ENCODE measurements at places on chromosomes 5 and 9. TPM values are rescaled to one million over a fixed set of nuclear protein-coding genes. Genes with fewer than 3 reads are reported as not detected.

GRCh38 chr5:30838936-30839496, 354.5 kb upstream of the CDH6 start:
- no peaks in the 10 kb centered on the region for H3K4me1 ChIP-seq
- no peak overlapping the region for H3K27ac ChIP-seq
- no peaks in the 10 kb centered on the region for H3K36me3 ChIP-seq
- H3K4me3 ChIP-seq: no peak overlapping the region
- H3K27me3 ChIP-seq: peaks cover 2% of the 10 kb centered on the region
- DNase-seq: no peak

- H3K4me1 ChIP-seq: no peaks in the 10 kb centered on the region
- H3K4me3 ChIP-seq: no peak overlapping the region
These were observed 1.4 kb downstream of the GRIA1 start for GRCh38 chr5:153491856-153492255.

FSTL4 gene
- not detected for polyA plus RNA-seq

DNA sequence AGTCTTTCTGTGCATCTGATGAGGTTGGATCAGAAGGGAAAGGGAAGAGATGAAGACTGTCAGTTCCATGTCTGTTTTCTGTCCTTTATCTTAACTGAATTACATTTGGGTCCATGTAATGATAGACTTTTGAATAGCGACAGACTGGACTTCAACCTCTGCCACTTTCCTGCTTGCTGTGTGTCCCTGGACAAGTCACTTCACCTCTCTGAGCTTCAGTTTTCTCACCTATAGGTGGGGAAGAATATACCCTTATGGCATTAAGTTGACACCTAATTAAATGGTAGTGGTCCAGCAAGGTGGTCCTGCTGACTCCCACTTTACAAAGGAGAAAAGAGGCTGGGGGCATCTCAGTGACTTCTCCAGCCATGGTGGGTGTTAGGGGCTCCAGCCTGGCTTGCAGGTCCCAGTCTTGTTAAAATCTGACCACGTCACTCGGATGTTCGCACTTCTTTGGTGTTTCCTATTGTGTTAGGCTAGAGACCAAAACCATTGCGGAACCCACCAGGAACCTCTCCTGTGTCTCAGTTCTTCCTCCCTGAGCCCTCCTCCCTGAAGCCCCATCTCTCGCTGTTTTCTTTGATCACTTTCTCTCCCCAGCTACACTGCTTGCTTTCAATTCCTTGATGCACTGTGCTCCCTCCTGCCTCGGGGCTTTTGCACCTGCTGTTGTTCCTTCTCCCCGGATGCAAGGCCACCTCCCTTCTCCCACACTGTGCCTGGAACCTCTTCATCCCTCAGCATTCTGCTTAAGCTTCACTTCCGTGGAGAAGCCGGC, 256.5 kb downstream of the NSG2 start:
- no peaks in the 10 kb centered on the region for H3K36me3 ChIP-seq
- H3K4me3 ChIP-seq: no peak overlapping the region
- no peaks in the 10 kb centered on the region for H3K27me3 ChIP-seq
- no peak for DNase-seq
- no peak overlapping the region for H3K27ac ChIP-seq
- H3K4me1 ChIP-seq: no peaks in the 10 kb centered on the region

GPR21 gene
- polyA plus RNA-seq: not detected

DNA sequence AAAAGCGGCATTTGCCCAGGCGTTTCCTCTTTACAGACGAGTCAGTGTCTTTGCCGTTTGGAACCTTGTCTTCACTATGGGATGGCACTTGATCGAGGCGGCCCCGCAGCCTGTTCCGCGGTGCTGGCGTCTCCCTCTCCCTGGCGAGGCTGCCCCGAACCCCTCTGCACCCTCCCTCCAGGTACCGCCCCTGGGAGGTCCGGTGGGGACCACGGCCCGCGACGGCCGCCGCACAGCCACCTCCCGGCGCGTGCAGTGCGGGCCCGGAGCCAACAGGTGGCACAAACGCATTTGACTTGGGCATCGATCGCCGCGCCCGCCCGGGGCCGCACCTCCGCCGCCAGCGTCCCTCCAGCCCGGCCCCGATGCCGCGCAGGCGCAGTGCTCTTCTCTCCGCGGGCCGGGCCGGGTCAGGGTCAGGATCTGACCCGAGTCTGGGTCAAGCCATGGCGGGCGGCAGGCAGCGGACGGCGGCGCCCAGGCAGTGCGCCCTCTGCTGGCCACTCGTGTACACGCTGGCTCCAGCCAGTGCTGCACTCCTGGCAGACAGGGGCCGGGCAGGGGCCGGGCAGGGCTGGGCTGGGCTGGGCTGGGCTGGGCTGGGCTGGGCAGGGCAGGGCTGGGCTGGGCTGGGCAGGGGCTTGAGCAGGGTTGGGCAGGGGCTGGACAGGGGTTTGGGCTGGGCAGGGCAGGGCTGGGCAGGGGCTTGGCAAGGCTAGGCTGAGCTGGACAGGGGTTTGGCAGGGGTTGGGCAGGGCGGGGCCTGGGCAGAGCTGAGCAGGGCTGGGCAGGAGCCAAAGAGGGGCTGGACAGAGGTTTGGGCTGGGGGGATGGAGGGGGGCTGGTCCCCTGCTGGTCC, 155.8 kb upstream of the IRX4 start:
- H3K4me1 ChIP-seq: no peaks in the 10 kb centered on the region
- no peaks in the 10 kb centered on the region for H3K36me3 ChIP-seq
- DNase-seq: peak; percentile 42

DNA sequence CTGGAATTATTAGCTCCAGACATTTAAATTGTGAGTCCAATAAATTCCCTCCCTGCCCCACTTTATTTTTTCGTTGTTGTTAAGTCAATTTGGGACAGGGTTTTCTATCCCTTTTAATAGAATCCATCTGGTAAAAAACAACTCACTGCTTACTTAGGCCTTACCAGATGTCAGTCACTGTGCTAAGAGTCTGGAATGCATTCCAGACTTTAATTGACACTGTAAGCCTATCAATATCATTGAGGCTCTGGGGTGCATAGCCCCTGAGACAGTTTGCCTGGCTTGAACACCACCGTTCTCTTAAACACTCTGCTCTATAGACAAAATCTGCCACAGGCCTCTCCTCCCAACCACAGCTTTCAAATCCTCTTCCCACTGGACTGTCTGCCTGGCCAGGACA, 175.9 kb downstream of the NSG2 start:
- H3K27me3 ChIP-seq: peaks cover 1% of the 10 kb centered on the region
- no peak overlapping the region for H3K27ac ChIP-seq
- no peaks in the 10 kb centered on the region for H3K36me3 ChIP-seq
- no peak overlapping the region for H3K4me3 ChIP-seq
- DNase-seq: no peak

GRCh38 chr5:125408448-125409233, 662.2 kb upstream of the ZNF608 start:
- no peaks in the 10 kb centered on the region for H3K4me1 ChIP-seq
- no peak overlapping the region for H3K27ac ChIP-seq
- H3K36me3 ChIP-seq: no peaks in the 10 kb centered on the region
- no peaks in the 10 kb centered on the region for H3K27me3 ChIP-seq
- no peak overlapping the region for H3K4me3 ChIP-seq
- DNase-seq: no peak

Data from immature natural killer cell (primary cell).